ENCODE measurements at places on chromosomes 7 and 10.

DNA sequence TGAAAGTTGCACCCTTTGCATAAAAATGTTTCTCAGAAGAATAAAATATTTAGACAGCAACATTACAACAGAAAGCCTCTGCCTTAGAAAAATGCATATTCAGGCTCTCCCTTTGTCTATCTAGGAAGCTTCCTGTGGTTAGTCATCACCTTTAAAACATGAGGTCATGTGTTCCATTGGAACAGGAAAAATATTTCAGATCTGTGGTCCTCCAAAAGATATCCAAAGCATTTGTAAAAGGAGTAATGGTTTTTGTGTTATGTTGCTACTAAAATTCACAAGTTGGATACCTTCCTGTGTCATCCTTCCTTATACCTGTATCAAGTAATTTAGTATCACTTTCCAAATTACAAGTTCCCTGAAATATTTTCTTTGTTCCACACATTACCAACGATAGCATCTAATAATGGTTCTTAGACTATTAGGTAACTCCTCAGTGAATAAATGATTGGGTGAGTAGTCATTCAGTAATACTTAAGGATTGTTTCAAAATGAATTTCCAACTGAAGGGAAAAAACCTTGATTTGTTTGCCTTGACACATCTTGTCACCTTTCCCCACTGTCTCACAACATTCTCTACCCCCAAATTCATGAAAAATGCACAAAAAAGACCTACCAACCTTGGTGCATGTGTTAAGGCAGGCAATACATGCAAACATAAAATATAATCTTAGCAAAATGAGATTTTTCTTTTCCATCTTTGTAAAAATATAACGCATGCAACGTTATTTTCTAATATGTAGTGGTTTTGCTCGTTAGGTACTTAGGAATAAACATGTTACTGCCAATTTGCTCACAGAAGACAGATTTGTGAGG lies 19.7 kb upstream of the RHOBTB1 start:
- no peak for DNase-seq

DNA sequence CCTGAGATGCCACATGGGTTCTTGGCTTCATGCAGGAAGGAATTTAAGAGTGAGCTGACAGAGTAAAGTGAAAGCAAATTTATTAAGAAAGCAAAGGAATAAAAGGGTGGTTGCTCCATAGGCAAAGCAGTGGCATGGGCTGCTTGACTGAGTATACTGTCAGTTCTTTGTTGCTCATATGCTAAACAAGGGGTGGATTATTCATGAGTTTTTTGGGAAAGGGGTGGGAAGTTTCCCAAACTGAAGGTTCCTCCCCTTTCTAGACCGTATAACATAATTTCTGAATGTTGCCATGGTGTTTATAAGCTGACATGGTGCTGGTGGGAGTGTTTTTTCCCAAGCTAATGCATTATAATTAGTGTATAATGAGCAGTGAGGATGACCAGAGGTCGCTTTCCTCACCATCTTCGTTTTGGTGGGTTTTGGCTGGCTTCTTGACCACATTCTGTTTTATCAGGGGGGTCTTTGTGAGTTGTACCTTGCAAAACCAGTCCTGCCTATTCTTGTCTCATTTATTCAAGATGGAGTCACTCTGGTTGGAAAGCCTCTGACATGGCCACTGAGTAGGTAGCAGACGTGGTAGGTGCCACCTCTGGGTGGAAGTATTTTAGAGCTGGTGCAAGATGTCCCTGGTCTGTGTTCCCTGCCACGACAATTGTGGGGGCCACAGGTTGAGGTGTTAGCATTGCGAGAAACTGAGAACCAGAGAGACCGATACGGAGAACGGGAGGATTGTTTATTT lies 107.5 kb upstream of the SDK1 start:
- no peak for DNase-seq

DNA sequence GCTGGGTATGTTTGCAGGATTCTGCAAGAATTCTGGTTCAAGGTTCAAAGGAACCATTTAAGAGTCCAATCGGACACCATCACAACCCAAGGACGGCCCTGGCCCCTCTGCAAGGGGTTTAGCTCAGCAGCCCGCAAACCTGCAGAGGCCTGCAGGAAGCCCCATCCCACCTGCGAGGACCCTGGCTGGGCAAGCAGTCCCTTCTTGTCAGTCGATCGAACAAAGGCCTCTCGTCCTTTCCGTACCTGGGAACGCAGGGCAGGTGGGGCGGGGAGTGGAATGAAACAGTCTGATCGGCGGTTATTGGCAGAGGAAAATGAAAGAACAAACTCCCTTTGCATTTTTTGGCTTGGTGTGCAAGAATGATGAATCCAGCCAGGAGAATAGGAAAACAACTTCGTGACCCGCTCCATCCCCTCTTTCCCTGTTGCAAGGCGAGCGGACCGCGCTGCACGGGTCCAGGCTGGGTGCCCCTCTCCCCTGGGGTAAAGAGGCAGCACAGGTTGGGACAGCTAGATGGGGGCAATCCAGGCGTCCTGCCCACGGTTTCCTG lies 73.7 kb downstream of the INSIG1 start:
- no peak for DNase-seq

GRCh38 chr10:10438335-10439100 lies 579.2 kb upstream of the CELF2 start:
- DNase-seq, result no peak

- no peak for DNase-seq
Measured at GRCh38 chr10:1665021-1665661, 72.2 kb downstream of the ADARB2 start.

DNA sequence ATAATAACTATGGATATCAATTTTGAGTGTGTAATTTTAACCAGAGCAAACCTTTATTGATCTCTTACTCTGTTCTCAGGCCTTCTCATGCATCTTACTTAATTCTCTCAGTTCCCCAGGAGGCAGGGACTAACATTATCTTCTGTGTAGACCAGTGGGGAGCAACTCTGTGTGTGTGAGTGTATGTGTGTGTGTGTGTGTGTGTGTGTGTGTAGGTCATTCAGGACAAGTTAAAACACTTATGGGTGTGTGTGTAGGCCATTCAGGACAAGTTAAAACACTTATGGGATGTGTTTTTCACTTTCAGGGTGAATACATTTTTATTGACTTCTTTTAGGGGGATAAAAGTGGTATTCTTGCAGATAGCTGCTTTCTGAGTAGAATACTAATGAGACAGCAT lies 145.0 kb downstream of the ADAM12 start:
- DNase-seq, result no peak

DNA sequence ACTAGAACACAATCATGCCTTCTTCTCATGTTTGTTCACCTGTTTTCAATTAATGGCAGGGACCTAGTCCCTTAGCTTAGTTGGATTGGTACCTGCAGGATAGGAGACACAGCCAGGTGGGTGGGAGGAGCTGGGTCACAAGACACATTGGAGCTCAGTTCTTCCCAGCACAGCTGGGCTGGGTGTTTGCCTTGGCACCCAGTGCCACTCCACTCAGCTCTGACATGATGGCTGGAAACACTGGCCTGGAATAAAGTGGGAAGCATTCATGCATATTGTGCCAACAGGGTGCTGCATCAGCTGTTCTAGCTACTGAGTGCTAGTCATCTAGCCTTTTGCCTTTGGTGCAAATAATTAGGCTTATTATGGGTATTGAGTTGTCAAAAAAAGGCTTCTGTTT lies 226.1 kb downstream of the PTEN start:
- no peak for DNase-seq

GRCh38 chr10:51972733-51973346 lies 273.4 kb upstream of the CSTF2T start:
- no peak for DNase-seq

GRCh38 chr10:129446183-129446581 lies 20.9 kb upstream of the MGMT start:
- no peak for DNase-seq

DNA sequence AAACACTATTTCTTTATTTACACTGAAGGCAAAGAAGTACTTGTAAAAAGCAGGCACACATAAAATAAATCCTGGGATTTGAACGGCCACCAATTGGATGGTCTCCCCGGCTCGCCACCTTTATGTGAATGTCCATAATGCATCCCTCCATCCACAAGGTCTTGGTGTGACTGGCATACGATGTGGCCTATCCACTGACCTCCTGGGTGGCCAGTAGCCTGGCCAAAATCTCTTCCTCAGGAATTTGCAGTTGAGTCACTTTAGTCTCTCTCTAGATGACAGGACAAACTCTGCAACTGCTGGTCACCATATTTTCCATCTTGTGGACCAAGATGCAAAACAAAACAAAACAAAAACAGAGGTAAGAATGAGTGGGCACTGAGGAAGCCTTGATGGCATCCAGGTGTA lies 39.1 kb downstream of the CDK1 start:
- DNase-seq, result no peak

DNA sequence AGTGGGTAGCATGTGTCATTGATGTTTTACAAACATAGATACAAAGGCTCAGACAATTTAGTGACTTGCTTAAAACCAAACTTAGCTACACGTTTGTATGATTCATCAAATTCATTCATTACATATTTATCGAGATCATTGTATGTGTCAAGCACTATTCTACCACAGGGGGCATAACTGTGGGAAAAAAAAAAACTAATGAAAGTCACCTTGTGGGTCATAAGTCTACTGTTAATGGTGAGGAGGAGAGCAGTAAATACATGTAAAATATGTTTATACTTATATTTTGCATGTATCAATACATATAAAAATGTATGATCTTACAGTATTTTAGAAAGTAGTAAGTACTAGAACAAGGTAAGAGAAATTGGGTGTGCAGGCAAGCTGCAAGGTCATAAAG lies 933.8 kb downstream of the IPMK start:
- DNase-seq, result no peak

GRCh38 chr7:154503962-154504550 lies 451.9 kb downstream of the DPP6 start:
- DNase-seq, result no peak

- no peak for DNase-seq
Measured at GRCh38 chr7:127683776-127684681, 32.0 kb downstream of the SND1 start.

DNA sequence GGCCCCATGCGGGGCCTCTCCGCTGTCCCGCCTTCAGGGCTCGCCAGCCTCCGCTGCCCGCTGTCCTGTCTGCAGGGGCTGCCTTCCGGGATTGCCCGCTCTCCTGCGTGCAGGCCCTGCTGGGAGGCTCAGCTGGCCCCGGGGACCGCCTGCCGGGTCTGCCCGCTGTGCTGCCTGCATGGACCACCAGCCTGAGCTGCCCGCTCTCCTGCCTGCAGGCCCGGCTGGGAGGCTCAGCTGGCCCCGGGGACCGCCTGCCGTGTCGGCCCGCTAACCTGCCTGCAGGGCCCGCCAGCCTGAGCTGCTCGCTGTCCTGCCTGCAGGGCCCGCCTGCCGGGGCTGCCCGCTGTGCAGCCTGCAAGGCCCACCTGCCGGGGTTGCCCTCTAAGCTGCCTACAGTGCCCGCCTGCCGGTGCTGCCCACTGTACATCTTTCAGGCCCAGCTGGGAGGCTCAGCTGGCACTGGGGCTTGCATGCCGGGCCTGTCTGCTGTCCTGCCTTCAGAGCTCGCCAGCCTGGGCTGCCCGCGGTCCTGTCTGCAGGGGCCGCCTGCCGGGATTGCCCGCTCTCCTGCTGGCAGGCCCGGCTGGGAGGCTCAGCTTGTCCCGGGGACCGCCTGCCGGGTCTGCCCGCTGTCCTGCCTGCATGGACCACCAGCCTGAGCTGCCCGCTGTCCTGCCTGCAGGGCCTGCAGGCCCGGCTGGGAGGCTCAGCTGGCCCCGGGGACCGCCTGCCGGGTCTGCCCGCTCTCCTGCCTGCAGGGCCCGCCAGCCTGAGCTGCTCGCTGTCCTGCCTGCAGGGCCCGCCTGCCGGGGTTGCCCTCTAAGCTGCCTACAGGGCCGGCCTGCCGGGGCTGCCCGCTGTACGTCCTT lies 165.1 kb downstream of the GLRX3 start:
- DNase-seq, result no peak

DNA sequence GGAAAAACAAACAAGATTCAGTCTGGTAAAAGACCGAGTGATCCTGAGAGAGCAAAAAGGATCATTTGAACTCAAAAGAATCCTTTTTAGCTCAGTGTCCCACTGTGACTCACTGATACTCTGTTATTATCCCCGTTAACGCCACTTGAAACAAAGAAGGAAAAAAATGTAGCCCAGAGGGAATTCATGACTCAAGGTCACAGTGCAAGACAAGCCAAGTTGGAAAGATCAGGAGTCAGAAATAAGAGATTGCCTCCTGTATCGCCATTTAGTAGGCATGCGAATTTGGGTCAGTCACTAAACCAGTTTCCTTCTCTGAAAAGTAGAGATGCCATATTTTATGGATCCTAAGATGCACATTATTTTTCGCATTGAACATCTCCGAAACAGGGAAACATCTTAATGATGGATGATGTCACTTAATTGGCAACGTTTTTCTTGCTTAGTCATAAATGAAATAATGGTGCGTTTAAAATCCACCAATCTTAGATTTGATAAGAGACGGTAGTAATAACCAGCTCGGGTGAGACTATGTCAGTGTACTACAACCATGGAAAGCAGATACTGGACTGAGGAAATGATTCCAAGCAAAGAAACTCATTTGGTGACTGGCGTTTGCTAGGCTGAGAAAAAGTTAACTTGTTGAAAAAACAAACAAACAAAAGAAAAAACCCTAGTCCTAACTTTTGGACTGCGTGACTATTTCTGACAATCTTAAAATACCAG lies 502.0 kb upstream of the CELF2 start:
- no peak for DNase-seq

- no peak for DNase-seq
Measured at GRCh38 chr10:14820775-14821154, 17.1 kb downstream of the CDNF start.

DNA sequence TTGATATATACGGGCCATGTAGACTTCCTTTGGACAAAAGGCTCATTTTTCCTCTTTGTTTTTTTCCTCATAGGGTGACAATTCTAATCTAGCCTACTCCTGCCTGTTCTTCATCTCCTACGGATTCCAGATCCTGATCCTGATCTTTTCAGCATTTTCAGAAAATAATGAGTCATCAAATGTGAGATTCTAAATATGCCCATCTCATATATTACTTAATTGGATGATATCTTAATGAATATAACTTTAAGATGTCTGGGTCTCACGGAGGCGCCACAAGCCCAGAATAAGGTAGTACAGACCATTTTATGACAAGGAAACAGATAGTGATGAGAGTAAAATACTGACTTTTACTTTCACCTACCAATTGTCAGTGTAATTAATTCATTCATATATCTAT lies 11.4 kb downstream of the ABCC2 start:
- no peak for DNase-seq

All from smooth muscle cell of the brain vasculature (primary cell).